NT2/D1 (cell line): ENCODE measurements at places on chromosomes 3 and 15.

- no peak for DNase-seq
Observed at GRCh38 chr3:17035033-17035432, 150.3 kb downstream of the PLCL2 start.

- no peak for DNase-seq
Observed at GRCh38 chr15:41926185-41927056, 32.6 kb upstream of the SPTBN5 start.

DNA sequence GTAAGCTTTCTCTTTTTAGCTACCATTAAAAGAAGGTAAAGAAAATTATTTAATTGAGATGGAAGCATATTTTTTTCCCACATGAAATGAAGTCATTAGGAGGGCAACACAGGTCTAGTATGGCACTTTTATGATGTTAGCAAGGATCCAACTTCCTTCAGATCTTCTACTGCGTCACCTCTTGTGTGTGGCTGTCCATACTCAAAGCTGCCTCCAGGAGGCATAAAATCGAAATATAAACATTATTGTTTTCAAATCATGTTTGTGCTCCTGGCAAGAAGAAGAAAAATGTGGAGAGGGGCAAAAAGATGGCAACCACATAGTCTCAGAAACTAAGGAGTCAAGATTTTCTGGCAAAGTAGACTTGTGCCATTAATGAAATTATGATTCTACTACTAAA, 791.7 kb upstream of the EPHA6 start:
- DNase-seq = no peak

GRCh38 chr3:87733671-87734367, 325.0 kb downstream of the CGGBP1 start:
- no peak for DNase-seq

DNA sequence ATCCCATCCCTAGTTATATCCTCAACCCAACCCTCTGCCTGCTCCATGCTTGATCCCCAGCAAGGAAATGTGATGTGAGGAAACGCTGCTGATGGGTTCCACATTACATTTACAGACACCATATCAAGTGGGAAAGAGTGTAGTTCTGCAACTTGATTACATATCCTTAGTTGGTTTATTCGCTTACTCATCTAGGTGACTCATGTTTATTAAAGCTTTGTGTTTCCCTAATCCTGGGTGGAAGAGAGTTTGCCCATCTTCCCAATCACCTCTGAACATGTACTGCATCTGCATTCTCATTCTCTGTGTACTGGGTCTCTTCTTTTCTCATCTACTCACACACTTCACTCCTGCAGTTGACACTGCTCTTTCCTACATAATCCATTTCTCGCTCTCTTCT, 91.7 kb upstream of the PDZRN3 start:
- DNase-seq = no peak

- no peak for DNase-seq
Observed at GRCh38 chr3:60504827-60505457, 746.3 kb downstream of the FHIT start.

DNA sequence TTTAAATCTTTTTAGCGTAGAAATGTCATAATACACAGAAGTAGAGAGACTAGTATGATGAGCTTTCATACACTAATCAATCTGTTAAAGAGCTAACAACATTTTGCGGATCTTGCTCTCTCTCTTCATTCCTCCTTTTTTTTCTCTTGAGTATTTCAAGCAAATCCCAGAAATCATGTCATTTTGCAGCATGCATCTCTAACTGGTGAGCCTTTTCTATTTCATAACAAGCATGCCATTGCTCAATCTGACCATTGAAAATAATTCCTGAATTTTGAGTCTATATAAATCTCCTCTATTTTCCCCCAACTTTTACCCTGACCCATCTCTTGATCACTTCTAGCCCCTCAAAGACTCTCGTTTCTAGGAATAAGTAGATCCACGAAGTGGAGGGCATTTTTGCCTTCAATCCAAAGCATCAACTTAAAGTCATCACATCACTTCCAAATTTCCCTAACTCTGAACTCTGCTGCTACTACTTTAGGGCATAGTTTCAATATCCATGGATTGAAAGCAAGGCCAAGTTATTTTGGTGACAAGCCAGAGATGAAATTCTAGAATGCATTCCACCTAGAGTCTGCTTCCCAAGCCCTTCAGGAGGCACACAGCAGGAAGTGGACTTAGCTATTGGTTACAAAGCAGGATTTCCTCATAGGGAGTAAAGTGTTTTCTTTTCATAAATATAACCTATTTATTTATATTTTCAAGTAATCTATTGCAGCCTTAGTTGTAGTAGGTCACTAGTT, 253.5 kb upstream of the ZPLD1 start:
- no peak for DNase-seq

GRCh38 chr3:45799586-45799985, 3.2 kb upstream of the SLC6A20 start:
- no peak for DNase-seq
